ENCODE measurements at places on chromosomes 4 and X. TPM values are rescaled to one million over a fixed set of nuclear protein-coding genes. Genes with fewer than 3 reads are reported as not detected.

DNA sequence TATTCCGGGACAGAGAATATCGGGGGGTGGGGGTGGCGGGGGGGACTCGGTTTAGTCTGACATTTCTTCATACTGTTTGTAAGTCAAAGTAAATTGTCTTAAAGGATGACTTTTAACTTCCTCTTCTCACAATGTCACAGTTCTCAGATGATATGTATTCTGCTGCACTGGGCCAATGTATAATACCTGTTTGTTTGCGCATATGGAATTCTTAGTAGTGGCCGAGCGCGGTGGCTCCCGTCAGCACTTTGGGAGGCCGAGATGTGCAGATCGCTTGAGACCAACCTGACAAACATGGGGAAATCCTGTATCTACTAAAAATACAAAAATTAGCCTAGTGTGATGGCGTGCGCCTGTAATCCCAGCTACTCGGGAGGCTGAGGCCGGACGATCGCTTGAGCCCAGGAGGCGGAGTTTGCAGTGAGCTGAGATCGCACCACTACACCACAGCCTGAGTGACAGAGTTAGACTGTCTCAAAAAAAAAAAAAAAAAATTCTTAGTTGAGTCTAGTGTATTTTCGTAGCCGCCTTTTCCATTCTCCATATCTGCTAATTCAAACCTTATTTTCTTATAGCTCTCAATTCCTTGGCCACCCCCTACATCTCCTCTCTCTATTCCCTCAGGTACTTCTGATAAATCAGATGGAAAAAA, 851 bp downstream of the POLR2B start:
- peak; percentile 26 for DNase-seq

The FGFR3 gene
- 3.8 TPM for total RNA-seq

The CNGA2 gene
- total RNA-seq, result 0.09 TPM

GRCh38 chr4:174099712-174100111, 183.8 kb downstream of the FBXO8 start:
- DNase-seq, result no peak

DNA sequence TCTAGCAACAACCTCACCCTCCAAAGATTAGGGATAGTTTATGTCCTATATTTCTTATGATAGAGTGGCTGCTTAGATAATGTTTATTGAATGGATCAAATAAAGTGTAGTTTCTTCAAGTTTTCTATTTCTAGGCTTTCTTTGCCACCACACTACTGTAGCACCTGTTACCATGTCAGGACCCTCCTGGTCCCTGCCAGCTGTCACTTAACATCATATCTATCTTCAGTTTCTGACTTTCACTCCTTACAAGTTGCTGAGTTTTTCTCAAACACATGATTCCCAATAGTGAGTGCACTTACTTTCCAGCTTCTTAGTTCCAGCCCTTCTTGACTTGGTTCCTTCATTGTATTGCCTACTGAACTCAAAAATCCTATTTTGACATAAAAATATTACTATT, 593.9 kb upstream of the PITX2 start:
- no peak for DNase-seq

All from thymus (tissue), 14 donors.